A549 (cell line): ENCODE measurements at places on chromosomes 3 and 15.
A peak's percentile ranks its signal among the peaks of the same experiment; 100 is the strongest.

DNA sequence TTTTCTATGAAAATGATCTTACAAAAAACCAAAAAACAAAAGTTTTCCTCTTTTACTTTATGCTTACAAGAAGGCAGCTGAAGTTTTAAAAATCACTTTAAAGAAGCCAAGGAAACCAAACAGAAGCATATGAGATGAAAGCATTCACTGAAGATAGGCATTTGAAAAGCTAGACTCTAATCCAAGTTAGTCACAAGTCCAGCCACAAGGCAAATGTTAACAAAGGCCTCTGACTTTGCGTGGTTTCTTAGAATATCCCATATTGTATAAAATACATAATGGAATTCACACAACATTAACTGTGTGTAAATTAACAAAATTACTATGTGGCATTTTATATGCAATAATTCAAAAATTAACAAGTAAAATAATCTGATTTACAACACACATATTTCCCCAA, 17.7 kb downstream of the MRPL3 start:
- DNase-seq = no peak

DNA sequence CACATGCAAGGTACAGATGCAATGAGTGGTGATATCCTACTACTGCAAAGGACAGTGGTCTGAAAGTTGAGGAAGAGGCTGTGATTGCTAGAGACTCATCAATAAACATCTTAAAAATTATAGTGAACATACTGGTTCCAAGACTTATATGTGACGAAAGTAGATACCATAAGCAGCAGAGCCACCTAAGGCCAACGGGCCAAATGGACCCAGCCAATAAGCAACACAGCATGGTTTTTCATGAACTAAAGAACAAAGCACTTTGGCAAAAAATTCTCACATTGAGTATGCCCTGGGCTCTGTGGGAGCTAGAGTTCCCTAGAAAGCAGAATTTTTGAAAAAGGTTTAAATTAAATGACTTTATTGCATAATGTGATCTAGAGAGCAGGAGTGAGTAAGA, 272.1 kb downstream of the SI start:
- DNase-seq = no peak

DNA sequence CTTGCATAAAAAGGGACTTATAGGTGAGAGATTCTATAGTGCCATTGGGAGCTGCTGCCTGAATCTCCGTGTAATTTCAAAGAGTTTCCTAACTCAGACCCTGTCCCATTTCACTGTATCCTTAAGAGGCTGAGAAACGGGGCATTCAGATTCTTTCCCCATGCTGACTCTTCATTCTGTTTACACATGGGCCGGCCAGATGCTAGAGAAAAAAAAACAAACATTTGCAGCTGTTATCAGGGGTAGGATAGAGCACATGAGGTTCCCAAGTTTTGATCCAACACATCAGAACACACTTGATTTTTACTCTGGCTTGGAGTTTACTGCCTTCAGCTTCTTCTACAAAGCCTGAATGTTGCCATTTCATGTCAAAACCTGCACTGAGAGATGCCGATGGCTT, 215.9 kb upstream of the TPRG1 start:
- no peak for DNase-seq

DNA sequence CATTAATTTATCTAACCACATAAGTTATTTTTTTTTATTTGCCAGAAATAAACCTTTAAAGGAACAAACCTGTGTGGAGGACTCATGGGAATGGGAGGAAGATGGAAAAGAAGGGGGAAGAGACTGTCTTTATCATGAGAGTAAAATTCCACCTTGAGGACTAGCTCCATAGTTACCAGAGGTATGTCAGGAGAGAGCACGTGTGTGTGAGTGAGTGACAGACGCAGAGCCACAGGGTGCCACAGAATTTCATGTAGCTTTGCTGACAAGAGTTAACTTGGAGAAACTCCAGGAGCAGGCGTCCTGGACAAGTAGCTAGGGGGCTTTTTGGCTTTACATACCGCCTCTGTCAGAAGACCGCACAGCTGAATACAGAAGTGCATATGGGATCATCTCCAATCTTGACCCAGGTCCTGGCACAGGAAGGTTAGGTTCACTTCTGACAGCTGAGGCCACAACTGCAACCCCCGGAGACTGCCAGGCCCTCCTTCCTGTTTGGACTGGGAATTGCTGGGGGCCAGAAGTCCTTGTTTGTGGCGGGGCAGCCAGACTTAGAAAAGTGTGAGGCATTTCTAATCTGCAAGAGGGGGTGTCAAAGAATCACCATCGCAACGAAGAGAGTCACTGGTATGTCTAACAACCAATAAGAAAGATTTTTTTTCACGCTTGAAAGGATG, 197.8 kb upstream of the TPM1 start:
- DNase-seq = no peak

GRCh38 chr3:70973558-70973957, 610.0 kb downstream of the FOXP1 start:
- peak; percentile 30 for DNase-seq

- DNase-seq = no peak
Observed at GRCh38 chr3:27724459-27725197, 2.5 kb upstream of the EOMES start.

GRCh38 chr3:75329476-75330097, 334.5 kb upstream of the FRG2C start:
- DNase-seq = no peak

GRCh38 chr3:70646635-70647034, 334.2 kb upstream of the MDFIC2 start:
- DNase-seq = no peak

GRCh38 chr3:196272826-196273225, 14.7 kb downstream of the PCYT1A start:
- no peak for DNase-seq

DNA sequence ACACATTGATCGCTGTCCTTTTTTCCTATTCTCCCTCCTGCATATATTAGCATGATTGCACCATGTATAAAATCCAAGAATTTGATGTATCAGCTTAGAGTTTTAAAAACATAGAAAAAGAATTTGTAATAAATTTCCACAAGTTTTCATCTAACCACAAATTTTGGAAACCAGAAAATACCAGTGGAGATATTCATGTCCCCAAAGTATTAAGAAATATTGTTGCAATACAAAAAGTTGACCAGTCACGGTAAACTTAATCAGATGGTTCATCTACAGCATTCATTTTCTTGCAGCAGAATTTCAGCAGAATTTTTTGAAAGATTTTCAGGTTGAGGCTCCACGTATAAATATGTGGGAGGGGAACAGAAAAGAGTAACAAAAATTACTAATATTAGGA, 500.9 kb upstream of the MDFIC2 start:
- no peak for DNase-seq

DNA sequence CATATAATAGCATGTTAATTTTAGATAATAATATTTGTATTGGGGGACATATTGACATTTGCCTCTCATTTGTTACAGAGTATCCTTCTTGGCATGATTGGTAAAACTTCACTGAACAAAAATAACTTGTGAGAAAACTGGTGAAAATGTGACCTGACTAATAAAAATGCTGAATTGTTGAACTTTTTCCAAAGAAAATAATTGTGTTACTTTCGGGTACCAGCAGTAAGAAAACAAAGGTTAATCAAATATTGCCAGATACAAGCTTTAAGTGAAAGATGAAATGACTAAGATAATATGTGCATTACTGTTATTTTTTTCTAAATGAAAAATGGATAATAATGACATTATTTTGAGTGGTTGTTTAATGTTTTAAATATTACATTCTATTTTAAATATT, 15.2 kb downstream of the SLC12A1 start:
- DNase-seq = no peak
